Cerebellar nuclear complex (tissue), 1 donor: ENCODE measurements at places on chromosomes 6 and 20.
A peak's percentile ranks its signal among the peaks of the same experiment; 100 is the strongest.

GRCh38 chr20:2616634-2617033 is 35.8 kb upstream of the NOP56 start:
- no peak for DNase-seq

DNA sequence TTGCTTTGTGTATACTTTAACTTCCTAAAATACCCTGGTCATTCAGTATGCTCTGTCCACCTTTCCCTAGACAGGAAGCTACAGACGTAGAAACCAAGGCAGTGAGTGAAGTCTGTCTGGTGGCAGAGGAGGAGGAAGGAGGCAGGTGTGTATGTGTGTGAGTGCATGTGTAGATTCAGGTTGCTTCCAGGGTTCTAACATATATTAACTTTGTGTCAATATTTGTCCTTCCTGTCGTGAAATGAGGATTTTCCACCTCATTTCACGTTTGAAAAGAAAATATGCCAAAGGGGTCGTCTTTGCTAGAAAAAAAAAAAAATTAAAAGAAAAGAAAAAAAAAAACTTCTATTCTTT is 411.5 kb downstream of the PKHD1 start:
- no peak for DNase-seq

DNA sequence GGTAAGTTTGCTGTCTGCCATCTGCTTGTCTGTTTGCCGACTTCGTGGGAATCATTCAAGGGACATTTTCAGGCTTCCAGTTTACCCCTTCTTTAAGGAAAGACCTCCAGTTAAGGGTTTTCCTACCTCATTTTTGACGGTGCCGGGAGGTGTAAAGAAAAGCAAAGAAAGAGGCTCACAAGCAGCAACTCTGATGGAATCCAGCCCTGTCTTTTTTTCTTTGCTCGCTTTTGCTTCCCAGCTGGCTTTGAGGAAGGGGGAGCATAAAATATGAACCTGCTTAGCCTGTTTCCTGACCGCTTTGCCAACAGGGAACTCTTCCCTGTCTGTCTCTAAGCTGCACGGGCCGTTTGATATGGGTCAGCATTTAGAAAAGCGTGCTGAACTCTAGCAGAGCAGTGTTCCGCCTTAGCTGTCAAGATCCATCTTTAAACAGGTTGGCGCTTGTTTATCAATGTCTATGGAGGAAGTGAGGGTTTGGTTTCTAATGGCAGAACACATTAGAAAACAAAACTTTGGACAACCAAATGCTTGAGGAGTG is 13.8 kb downstream of the SYTL3 start:
- no peak for DNase-seq

GRCh38 chr20:46568570-46569129 is 18.2 kb upstream of the OCSTAMP start:
- peak; percentile 68 for DNase-seq

GRCh38 chr6:34459899-34460593 is 5.8 kb upstream of the PACSIN1 start:
- no peak for DNase-seq

- DNase-seq: no peak
These were observed 226.8 kb upstream of the TENT5A start for GRCh38 chr6:81979329-81979728.

GRCh38 chr6:121857551-121857950 is 422.1 kb downstream of the GJA1 start:
- no peak for DNase-seq
